ENCODE measurements at places on chromosomes 12 and 14.

GRCh38 chr12:25194214-25194613, 746 bp downstream of the DNAI7 start:
- H3K27ac ChIP-seq: peak overlapping the region; percentile 99
- peaks cover 1% of the 10 kb centered on the region for H3K36me3 ChIP-seq

GRCh38 chr12:10025236-10025635, 5.2 kb upstream of the CLEC9A start:
- DNase-seq: no peak
- H3K27ac ChIP-seq: no peak overlapping the region
- no peaks in the 10 kb centered on the region for H3K36me3 ChIP-seq
- H3K4me3 ChIP-seq: no peak overlapping the region
- peaks cover 5% of the 10 kb centered on the region for H3K27me3 ChIP-seq

GRCh38 chr12:101330631-101331030, 50.7 kb downstream of the UTP20 start:
- no peak overlapping the region for H3K4me3 ChIP-seq
- no peak overlapping the region for H3K27ac ChIP-seq
- peaks cover 63% of the 10 kb centered on the region for H3K36me3 ChIP-seq
- no peaks in the 10 kb centered on the region for H3K27me3 ChIP-seq

GRCh38 chr14:68377459-68377858, 415.4 kb downstream of the ZFP36L1 start:
- no peak for DNase-seq
- H3K4me1 ChIP-seq: peaks cover 43% of the 10 kb centered on the region
- peak overlapping the region; percentile 6 for H3K4me3 ChIP-seq
- peaks cover 11% of the 10 kb centered on the region for H3K36me3 ChIP-seq
- H3K27me3 ChIP-seq: no peaks in the 10 kb centered on the region

- no peak overlapping the region for H3K27ac ChIP-seq
- H3K4me1 ChIP-seq: no peaks in the 10 kb centered on the region
- no peaks in the 10 kb centered on the region for H3K36me3 ChIP-seq
- no peak overlapping the region for H3K4me3 ChIP-seq
These were observed 57.2 kb upstream of the LRIG3 start for GRCh38 chr12:58977476-58977875.

- no peak overlapping the region for H3K27ac ChIP-seq
- no peaks in the 10 kb centered on the region for H3K36me3 ChIP-seq
- no peak for DNase-seq
These were observed 202.6 kb upstream of the AVPR1A start for GRCh38 chr12:63353559-63353958.

DNA sequence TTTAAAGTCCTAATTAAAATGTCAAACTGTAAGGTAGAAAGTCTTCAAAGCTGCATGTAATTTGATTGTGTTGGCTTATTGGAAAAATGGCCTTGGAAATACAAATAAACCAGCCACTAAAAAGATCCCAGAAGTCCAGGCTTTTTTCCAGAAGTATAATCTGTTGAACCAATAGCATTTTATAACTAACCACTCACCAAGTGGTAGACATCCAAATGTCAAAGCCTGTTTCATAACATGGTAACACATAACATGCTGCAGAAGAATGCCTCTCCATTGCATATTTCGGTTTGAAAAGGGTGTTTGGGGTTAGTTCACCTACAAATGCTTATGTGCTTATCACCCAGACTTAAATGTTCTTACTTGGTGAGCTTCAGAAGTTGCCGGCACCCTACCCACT, 183.7 kb upstream of the DIO2 start:
- DNase-seq: no peak
- no peaks in the 10 kb centered on the region for H3K27me3 ChIP-seq
- no peak overlapping the region for H3K27ac ChIP-seq
- no peaks in the 10 kb centered on the region for H3K4me1 ChIP-seq
- H3K4me3 ChIP-seq: no peak overlapping the region

DNA sequence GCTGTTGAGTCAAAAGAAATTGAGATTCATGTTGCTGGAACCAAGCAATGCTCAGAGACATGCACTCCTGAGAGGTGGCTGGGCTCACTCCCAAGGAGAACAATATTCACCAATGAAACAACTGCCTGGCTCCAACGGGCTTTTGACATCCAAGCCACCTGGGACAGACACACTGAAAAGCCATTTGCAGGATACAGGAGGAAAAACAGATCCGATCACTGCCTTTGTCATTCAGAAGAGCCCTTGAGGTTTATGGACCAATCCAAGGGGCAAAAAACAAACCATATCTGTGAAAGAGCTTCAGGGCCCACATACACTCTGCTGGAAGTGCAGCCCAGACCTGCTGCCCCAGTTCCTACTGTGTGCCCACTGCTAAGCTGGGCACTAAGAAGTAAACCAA, 277.5 kb downstream of the NUAK1 start:
- no peaks in the 10 kb centered on the region for H3K36me3 ChIP-seq
- no peaks in the 10 kb centered on the region for H3K4me1 ChIP-seq
- H3K27ac ChIP-seq: no peak overlapping the region

Measured in stimulated activated naive B cell treated with anti-CD40 and anti-IgM and Interleukin-4, amounts not matched to agents 10 μg/mL and 1 μg/mL and 100 μg/mL, for 72 hours (primary cell).